ENCODE measurements at places on chromosomes 2 and 18. TPM values are rescaled to one million over a fixed set of nuclear protein-coding genes. Genes with fewer than 3 reads are reported as not detected.

Gene GALNT3
- 4.7 TPM for total RNA-seq

Gene RAX
- not detected for total RNA-seq

Gene NDUFB3
- 115 TPM for total RNA-seq

DNA sequence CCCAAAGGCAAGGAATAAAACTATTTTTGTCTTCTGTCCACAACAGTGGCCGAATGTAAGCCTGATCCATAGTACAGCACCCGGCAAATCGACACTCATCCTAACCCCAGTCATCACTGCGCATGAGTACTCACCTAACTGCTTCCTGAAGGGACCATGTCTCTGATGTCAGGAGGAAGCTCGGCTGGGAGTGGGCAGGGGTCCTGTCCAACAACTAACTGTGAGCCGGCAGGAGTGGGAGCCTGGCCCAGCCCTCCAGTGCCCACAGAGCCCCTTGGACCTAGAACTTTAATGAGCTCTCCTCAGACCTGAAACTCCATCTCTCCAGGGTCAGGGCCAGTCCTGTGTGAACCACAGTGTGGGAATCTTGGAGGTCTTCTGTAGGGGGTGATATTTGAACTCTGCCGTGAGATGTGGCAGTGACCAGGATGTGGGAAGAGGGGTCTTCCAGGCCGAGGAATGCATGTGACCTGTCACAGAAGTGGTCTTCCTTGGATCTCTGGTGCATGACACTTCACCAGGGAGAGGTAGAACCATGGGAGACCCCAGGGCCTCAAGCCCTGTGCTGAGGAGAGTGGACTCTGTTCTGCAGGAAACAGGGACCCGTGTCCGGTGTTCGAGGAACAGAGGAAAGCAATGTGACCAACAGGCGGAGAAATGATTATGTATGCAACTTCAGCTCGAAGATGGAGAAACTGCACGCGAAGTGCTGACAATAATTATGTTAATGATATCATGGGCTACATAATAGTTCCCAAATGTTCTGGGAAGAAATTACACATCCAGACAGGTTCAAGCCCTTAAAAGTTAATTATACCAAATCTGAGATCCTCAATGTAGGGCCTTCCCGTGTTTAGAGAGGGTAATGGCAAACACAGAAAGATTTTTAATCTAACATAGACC, 240.1 kb upstream of the HDAC4 start:
- DNase-seq = no peak
- no peaks in the 10 kb centered on the region for H3K27me3 ChIP-seq
- H3K27ac ChIP-seq = no peak overlapping the region
- no peaks in the 10 kb centered on the region for H3K4me1 ChIP-seq

GRCh38 chr2:155722290-155722689, 610.2 kb downstream of the NR4A2 start:
- no peaks in the 10 kb centered on the region for H3K27me3 ChIP-seq
- DNase-seq = no peak
- H3K4me3 ChIP-seq = no peak overlapping the region
- H3K4me1 ChIP-seq = no peaks in the 10 kb centered on the region
- H3K36me3 ChIP-seq = no peaks in the 10 kb centered on the region

GRCh38 chr2:207473049-207473930, 56.5 kb upstream of the CREB1 start:
- H3K27me3 ChIP-seq = peaks cover 11% of the 10 kb centered on the region
- peaks cover 16% of the 10 kb centered on the region for H3K4me1 ChIP-seq
- H3K27ac ChIP-seq = no peak overlapping the region
- H3K4me3 ChIP-seq = no peak overlapping the region

- H3K36me3 ChIP-seq = no peaks in the 10 kb centered on the region
- no peak for DNase-seq
- no peak overlapping the region for H3K4me3 ChIP-seq
- no peak overlapping the region for H3K27ac ChIP-seq
These were observed 33.7 kb upstream of the COL5A2 start for GRCh38 chr2:189213250-189213649.

All from activated naive CD8-positive, alpha-beta T cell treated with anti-CD3 and anti-CD28 coated beads, Interleukin-2, amount 10 ng/mL, durations not matched to agents 7 days and 5 days (primary cell).